Activated T-cell treated with anti-CD3 and anti-CD28 coated beads, Interleukin-2, amount 50 U/mL, for 48 hours (primary cell): ENCODE measurements at places on chromosomes 6 and 20.

DNA sequence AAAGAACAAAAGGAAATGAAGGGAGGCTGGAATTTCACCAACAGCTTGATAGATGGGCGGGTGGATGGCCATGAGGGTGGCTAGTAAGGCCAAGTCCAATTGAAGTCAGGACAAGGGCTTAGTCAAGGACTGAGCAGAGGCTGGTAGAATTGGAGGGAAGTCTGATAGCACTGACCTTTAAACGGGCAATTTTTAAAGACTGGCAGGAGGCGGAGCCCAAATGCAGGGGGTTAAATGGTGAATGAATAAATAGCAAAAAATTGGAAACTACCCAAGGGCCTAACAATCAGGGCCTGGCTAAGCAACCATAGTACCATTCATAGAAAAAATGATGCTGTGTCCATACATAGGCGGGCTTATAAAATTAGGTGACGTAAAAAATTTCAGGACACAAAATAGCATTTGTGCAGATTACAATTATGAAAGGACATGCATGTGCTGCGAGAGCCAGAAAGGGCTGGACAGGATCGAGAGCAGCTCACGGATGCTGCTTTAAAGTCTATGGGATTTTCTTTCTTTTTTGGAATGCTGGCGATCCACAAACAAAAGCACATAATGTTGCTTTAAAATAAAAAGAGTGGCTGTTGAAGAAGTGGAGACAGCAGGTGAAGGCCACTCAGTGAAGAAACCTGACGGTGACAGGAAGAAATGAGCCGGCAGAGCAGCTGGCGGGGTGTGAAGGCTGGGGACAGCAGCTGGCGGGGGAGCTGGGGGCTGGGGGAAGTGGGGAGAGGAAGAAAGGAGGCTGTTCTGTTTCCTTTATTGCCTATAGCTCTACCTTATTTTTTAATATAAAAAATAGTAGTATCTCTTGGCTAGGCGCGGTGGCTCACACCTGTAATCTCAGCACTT lies 42.8 kb upstream of the TAF8 start:
- peak; percentile 64 for DNase-seq

- no peak for DNase-seq
These were observed 96.6 kb upstream of the AKIRIN2 start for GRCh38 chr6:87798393-87799278.

- DNase-seq = no peak
These were observed 68.2 kb upstream of the AGPAT4 start for GRCh38 chr6:161342039-161342438.

GRCh38 chr6:32472781-32473375 lies 33.2 kb downstream of the HLA-DRA start:
- no peak for DNase-seq

DNA sequence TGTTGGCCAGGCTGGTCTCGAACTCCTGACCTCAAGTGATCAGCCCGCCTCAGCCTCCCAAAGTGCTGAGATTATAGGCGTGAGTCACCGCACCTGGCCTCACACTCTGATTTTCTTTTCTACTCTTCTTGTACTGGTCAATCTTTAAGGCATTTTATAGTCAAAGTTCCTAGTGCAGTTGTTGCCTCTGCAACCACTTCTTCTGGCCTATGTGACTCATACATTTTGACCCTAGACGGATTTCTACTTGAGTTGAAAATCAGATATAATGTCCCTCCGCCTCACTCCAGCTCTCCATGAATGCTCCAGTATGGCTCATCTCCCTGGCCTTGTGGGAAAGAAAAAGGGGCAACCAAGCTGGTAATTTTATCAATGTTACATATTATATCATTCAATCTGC lies 42.4 kb downstream of the TNFRSF21 start:
- no peak for DNase-seq

DNA sequence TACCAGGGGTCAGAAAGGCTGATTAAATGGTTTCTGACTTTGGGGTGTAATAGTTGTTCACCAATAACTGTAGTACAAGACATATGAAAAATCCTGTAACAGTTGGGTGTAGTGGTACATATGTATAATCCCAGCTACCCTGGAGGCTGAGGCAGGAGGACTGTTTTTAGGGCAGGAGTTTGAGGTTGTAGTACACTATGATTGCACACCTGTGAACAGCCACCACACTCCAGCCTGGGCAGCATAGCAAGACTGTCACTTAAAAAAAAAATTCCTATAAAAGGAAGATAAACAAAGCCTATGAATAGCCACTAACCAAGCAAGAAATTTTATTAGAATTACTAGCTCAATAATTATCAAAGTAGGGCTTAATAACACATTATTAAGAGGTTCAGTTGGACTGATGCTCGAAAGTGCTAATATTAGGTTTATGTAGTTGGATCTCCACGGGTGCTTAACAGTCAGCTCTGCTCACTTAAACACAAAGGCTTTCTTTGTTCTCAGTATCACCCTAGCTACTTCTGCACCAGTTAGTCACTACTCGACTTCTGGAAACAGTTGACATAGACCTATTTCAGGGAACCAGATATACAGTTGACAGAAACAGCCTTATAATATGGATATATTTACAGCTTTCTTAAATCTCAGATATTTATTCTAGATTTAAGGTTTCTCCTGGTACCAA lies 113.0 kb downstream of the MTFR2 start:
- DNase-seq = no peak

DNA sequence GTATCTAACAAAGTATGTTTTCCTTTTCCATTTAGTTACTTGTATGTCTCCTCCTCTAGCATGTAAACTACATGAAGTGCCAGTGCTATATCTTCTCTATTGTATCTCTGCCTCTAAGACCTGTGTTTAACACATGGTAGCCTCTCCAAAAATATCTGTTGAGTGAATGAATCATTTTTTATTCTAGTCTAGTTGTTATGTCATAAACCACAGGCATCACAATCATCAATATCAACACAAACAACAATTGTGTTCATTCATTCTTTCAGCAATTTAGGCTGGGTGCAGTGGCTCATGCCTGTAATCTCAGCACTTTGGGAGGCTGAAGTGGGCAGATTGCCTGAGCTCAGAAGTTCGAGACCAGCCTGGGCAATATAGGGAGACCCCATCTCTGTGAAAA lies 111.6 kb upstream of the EYA4 start:
- DNase-seq = no peak

DNA sequence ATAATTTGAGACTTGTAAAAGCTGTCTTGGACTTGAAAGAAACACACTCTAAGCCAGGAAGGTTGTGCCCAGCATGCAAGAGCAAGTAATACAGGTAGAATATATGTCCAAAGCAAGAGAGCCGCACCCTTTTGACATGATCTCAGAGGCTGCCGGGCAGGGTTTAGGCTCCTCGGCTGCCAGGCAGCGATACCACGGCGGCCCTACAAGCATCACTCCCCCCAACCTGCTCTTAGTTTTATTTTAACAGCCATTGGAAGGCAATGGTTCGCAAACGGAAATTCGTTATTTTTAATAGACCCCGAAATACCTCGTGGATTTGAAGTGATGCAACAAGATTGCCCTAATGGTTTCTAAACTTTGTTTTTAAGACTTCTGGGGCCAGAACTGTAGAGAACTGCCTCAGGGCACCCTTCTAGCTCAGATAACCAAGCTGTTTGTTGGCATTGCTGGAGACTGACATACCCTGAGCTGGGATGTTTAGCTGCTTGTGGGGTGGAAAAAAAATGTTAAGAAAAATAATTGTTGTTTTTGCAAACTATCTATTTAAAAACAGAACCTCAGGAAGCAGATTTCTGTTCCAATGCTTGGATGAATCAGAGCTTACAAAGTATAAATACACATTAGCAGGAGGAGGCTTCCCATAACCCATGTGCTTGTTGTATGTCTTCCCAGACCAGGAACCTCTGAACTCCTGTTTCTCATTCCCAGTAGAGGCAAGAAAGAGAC lies 39.0 kb downstream of the JAG1 start:
- DNase-seq = no peak

GRCh38 chr6:6946206-6947155 lies 161.3 kb upstream of the RREB1 start:
- DNase-seq = no peak

GRCh38 chr6:49531774-49532569 lies 18.5 kb upstream of the C6orf141 start:
- no peak for DNase-seq

- DNase-seq = no peak
These were observed 185.3 kb upstream of the SUPT3H start for GRCh38 chr6:45563041-45563440.

DNA sequence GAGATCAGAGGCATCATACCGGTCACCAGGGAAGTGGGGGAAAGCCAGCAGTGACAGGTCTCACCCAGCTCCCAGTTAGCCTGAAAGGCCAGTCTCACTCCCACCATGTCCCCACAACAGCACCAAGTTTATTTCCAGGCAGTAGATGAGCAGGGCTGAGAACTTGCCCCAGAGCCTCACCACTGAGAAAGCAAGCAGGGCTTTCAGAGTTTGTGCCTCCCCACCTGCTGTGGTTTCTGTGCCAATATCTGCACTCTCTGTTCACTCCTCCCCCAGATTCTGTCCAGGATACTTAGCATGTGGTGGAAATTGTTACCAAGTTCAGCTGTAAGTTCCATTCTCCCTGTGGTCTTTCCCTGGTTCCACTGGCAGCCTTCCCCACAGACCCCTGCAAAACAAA lies 255.0 kb upstream of the HTR1E start:
- no peak for DNase-seq

GRCh38 chr6:57469072-57469471 lies 151.6 kb downstream of the PRIM2 start:
- DNase-seq = no peak

- peak; percentile 41 for DNase-seq
These were observed 84.6 kb downstream of the PTPN1 start for GRCh38 chr20:50594591-50595432.

DNA sequence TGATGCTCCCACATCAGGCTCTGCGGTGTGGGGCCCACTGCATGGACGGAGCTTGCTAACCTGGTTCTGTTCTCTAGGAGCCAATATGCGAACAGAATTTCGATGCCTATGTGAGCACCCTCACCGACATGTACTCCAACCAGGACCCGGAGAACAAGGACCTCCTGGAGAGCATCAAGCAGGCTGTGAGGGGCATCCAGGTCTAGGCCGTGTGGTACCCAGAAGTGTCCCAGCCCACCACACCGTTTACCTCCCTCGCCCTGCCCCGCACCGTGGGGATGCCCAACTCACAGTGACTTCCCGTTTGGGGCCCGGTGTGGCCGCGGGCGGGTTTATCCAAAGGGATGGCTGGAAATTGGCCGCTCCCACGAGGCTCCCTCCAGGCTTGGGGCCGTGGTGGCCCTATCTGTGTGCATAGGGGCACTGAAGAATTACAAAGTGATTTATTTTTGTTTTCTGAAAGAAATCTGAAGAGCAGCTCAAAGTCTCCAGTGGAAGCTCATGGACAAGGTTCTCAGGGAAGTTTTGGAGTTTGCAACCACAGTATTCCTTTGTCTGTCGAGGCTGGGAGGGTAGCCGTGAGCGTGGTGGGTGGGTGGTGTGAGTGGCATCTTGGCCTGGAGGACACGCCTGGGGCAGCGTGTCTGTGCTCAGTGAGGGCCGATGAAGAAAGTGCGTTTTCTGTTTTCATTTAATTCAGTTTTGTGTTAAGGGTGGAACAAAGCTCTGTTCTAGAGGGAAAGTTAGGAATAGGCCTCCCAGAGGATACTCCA lies 15.1 kb upstream of the PCMTD2 start:
- DNase-seq = no peak

GRCh38 chr20:57793421-57793820 lies 83.6 kb upstream of the PMEPA1 start:
- DNase-seq = no peak

GRCh38 chr20:17490501-17490900 lies 40.7 kb downstream of the BFSP1 start:
- no peak for DNase-seq

DNA sequence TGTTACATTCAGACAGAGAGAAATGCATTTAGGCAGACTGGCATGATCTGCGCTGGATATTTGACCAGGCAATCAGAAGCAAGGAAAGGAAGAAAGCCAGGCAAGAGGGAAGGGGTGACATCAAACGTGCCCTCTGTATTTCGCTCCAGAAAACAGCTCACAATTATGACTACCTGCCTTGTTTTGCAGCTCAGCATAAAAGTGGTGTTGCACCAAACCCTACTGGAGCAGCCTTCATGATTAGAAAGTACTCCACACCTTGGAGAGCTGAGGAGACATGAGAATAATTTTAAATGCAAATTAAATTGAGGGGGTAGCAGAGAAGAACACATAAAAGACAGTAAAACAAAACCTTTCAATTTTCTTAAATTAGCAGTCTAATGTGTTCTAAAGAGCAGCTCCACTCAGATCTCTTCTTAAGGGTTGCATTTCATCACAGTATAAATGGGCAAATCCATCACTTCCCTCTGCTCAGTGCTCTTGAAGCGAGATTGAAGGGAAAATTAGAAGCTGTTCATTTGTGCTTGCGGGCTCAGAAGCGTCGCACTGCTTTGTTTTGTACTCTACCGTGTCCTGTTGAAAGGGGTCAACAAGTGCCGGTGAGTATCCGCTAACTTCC lies at the start of gene PHACTR1:
TSS of gene PHACTR1 (plus strand) at position 470 of the 619 bp plus-strand sequence.
- DNase-seq = no peak

DNA sequence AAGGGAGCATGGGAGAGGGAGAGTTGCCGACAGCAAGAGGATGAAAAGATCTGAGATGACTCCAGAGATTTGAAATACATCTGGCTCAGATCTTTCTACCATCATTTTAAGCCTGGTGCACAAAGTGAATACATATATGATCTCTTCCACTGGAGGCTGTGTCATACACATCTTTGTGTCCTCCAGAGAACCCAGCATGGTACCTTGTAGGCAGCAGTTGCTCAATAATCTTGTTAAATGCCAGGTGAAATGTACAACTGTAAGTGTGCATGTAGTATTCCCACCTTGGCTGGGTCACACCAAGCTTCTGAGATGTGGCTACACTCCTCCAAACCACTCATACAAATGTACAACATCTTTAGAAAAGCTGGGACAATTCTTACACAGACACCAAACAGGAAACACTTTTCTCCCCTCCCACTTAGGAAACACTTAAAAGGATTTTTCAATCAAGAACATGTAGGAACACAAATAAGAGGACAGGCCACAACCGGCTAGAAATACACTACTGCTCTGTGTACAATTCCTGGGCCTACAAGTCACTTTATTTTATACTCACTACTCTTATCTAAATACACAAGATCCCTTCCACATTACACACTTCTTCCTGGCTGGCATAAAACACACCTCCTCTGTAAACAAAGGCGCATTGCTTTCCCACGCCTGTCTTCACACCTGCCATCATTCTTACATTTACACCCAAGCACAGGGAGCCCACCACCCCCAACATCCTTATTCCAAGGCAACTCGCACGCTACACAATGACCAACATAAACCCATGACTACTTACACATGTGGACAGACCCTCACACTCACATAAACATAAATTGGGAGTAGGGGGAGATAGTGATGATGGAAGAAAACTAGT lies 3.8 kb upstream of the IER3 start:
- DNase-seq = no peak

- peak; percentile 3 for DNase-seq
These were observed 7.1 kb downstream of the RREB1 start for GRCh38 chr6:7114744-7115458.
